ENCODE measurements at places on chromosomes 13 and 19. TPM values are rescaled to one million over a fixed set of nuclear protein-coding genes. Genes with fewer than 3 reads are reported as not detected.

DNA sequence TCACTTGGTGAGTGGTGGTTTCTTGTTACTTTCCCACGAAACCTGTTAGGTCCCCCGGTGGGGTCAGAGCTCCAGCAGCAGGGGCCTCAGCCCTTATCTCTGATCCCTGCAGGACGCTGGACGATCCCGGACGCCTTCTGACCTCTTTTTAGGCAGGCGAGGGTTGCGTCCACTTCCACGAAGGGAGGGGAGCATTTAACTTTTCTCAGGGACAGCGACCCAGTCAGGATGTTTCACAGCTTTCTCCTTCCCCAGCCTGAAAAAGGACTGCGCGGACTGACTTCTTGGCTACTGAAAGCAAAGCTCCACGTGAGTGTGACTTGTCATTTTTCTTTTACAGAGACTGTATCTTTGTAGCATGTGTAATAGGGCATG is 692 bp downstream of the ZNF234 start:
- H3K4me3 ChIP-seq = peak overlapping the region; percentile 92
- H3K4me1 ChIP-seq = peaks cover 15% of the 10 kb centered on the region
- DNase-seq = peak; percentile 69
- H3K36me3 ChIP-seq = peaks cover 35% of the 10 kb centered on the region
- H3K27me3 ChIP-seq = no peaks in the 10 kb centered on the region

GRCh38 chr19:1855040-1855827 is 7.0 kb upstream of the REXO1 start:
- peaks cover 10% of the 10 kb centered on the region for H3K36me3 ChIP-seq
- peaks cover 35% of the 10 kb centered on the region for H3K4me1 ChIP-seq
- H3K27ac ChIP-seq = peak overlapping the region; percentile 89
- H3K4me3 ChIP-seq = peak overlapping the region; percentile 84

DNA sequence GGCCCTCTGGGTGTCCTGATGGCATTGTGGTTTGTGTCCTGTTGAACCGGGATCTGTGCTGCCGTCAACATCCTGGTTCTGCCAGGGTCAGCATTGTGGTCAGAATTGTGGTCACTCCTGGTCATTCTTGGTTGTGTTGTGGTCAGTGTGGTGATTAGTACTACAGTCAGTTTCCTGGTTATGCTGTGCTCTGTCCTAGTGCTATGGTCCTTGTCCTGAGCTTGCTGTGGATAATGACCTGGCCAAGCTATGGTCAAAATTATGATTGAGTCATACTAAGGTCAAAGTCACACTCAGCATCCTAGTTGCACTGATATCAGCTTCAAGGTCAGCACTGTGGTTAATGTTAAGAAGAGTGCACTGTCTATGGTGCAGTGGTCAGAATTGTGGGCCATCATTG is 4.5 kb upstream of the OLFM2 start:
- H3K27ac ChIP-seq = no peak overlapping the region
- no peak for DNase-seq
- no peak overlapping the region for H3K4me3 ChIP-seq
- H3K4me1 ChIP-seq = peaks cover 6% of the 10 kb centered on the region
- H3K36me3 ChIP-seq = no peaks in the 10 kb centered on the region
- H3K27me3 ChIP-seq = peaks cover 28% of the 10 kb centered on the region

DNA sequence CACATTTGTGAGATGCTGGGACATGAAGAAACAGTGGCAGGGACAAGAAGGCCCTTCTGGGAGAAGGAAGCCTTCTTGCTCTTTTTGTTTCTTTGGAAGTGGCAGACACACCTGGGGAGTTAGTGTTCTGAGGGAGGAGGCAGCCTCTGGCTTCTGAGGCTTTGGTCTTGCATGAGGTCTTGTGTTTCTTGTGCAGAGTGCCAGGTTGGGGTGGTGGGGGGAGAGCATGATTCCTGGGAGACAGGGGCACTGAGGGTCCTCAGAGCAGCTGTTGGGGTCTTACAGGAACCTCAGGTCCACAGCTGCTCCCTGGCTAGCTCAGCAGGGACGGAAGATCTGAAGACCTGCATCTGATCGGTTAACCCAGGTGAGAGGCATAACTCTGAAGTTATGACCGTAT is 167.5 kb upstream of the ZNF536 start:
- no peak overlapping the region for H3K4me3 ChIP-seq
- H3K36me3 ChIP-seq = no peaks in the 10 kb centered on the region
- peak; percentile 32 for DNase-seq
- H3K4me1 ChIP-seq = no peaks in the 10 kb centered on the region
- peaks cover 3% of the 10 kb centered on the region for H3K27me3 ChIP-seq
- no peak overlapping the region for H3K27ac ChIP-seq

DNA sequence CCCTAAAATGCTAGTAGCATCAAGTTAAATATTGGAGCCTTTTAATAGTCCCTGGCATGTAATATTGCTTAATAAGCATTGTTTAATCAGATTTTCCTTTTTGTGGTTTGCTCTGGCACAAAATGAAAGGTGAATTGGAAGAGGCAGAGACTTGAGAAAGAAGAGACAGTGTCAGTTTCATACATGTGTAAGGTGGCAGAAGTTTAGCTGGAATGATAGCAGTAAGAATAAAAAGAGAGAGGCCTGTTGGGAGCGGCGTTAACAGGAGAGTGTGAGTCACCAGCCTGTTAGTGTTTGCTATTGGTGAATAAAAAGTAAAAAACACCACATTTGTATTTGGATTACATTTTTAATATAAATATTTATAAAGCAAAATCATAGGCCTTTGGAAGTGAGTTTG is 145.3 kb downstream of the PDS5B start:
- H3K36me3 ChIP-seq = peaks cover 36% of the 10 kb centered on the region
- DNase-seq = no peak
- peaks cover 29% of the 10 kb centered on the region for H3K4me1 ChIP-seq

GRCh38 chr19:8831832-8832131 is 322 bp downstream of the ZNF558 start:
- H3K27me3 ChIP-seq = peaks cover 2% of the 10 kb centered on the region
- peaks cover 15% of the 10 kb centered on the region for H3K4me1 ChIP-seq
- no peak for DNase-seq
- H3K36me3 ChIP-seq = peaks cover 22% of the 10 kb centered on the region
- H3K4me3 ChIP-seq = peak overlapping the region; percentile 90

DNA sequence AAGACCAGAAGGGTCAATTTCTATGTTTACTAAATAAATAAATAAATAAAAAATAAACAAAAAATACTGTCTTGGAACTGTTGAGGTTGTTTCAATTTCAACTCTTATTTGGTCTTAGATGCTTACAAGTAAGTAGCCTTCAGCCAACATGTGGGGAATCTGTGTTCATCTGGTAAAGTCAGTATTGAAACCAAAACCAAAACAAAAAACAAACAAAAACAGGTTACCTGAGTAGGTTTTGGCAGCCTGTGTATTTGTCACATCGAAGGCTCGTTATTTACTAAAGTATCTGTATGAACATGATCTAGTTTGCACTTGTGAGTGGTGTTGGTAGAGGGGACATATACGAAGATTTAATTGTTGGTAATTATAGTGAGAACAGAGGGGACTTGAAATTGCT is 471.5 kb downstream of the SLITRK5 start:
- no peak overlapping the region for H3K27ac ChIP-seq
- no peaks in the 10 kb centered on the region for H3K36me3 ChIP-seq
- no peaks in the 10 kb centered on the region for H3K27me3 ChIP-seq
- H3K4me1 ChIP-seq = no peaks in the 10 kb centered on the region

DNA sequence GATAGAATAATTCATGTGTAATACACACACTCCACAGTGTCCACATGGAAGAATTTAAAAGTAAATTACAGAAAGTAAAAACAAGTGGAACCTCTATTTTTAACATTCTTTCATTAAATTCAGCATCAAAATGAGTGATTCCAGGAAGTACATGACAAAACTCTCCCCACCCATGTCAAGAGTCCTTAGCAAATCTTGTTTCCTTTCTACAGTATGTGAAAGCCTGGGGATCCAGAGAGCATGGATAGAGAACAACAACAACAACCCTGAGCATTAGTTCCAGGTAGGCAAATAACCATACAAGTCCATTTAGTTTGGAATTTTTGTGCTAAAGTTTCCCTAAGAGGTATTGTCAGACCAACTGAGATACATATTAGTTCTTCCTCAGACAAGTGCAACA is 267.9 kb downstream of the ENOX1 start:
- H3K4me3 ChIP-seq = no peak overlapping the region
- no peaks in the 10 kb centered on the region for H3K4me1 ChIP-seq
- H3K36me3 ChIP-seq = no peaks in the 10 kb centered on the region
- no peak overlapping the region for H3K27ac ChIP-seq
- H3K27me3 ChIP-seq = peaks cover 2% of the 10 kb centered on the region
- DNase-seq = no peak

DNA sequence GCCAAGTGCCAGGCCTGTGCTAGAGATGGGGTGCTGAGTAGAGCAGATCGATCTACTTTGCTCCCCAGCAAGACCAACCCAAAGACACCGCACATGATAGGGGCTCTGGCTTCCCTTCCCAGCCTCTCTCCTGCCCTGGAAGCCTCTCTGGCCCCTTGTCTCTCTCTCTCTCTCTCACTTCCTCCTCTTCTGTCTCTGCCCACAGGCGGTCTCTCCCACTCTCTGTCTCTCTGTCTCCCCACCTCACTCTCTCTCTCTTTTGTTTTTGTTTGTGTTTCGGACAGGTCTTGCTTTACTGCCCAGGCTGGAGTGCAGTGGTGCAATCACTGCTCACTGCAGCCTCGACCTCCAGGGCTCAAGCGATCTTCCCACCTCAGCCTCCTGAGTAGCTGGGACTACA is 1.3 kb downstream of the SELENOV start:
- H3K4me1 ChIP-seq = peaks cover 9% of the 10 kb centered on the region
- peaks cover 53% of the 10 kb centered on the region for H3K27me3 ChIP-seq
- DNase-seq = no peak
- no peak overlapping the region for H3K27ac ChIP-seq
- peaks cover 2% of the 10 kb centered on the region for H3K36me3 ChIP-seq
- peak overlapping the region; percentile 46 for H3K4me3 ChIP-seq

DNA sequence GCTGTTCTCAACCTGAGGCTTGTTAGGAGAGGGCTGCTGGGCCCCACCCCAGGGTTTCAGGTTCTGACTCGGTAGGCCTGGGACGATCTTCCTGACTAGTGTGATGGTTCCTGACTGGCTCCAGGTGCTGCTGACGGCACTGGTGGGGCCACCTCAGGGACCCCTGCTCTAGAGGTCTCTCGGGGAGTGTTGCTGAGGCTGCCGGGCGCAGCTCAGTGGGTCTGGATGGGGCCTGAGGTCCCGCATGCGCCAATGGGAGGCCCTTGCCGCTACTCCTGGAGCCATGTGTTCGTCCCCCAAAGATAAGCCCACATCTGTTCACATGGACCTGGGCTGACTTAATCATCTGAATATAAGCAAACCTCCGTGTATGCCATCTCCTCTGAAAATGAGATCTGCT is 133.0 kb downstream of the ATP11A start:
- no peak overlapping the region for H3K4me3 ChIP-seq
- DNase-seq = no peak
- H3K4me1 ChIP-seq = no peaks in the 10 kb centered on the region

GRCh38 chr13:23817830-23818229 is 71.4 kb downstream of the MIPEP start:
- H3K4me3 ChIP-seq = no peak overlapping the region
- H3K36me3 ChIP-seq = peaks cover under 1% of the 10 kb centered on the region
- H3K27ac ChIP-seq = no peak overlapping the region
- DNase-seq = no peak
- no peaks in the 10 kb centered on the region for H3K4me1 ChIP-seq

- H3K36me3 ChIP-seq = no peaks in the 10 kb centered on the region
- H3K27me3 ChIP-seq = no peaks in the 10 kb centered on the region
- no peak for DNase-seq
- no peak overlapping the region for H3K4me3 ChIP-seq
- no peak overlapping the region for H3K27ac ChIP-seq
- H3K4me1 ChIP-seq = peaks cover 12% of the 10 kb centered on the region
Observed at GRCh38 chr13:35136585-35136984, 194.5 kb downstream of the NBEA start.

DNA sequence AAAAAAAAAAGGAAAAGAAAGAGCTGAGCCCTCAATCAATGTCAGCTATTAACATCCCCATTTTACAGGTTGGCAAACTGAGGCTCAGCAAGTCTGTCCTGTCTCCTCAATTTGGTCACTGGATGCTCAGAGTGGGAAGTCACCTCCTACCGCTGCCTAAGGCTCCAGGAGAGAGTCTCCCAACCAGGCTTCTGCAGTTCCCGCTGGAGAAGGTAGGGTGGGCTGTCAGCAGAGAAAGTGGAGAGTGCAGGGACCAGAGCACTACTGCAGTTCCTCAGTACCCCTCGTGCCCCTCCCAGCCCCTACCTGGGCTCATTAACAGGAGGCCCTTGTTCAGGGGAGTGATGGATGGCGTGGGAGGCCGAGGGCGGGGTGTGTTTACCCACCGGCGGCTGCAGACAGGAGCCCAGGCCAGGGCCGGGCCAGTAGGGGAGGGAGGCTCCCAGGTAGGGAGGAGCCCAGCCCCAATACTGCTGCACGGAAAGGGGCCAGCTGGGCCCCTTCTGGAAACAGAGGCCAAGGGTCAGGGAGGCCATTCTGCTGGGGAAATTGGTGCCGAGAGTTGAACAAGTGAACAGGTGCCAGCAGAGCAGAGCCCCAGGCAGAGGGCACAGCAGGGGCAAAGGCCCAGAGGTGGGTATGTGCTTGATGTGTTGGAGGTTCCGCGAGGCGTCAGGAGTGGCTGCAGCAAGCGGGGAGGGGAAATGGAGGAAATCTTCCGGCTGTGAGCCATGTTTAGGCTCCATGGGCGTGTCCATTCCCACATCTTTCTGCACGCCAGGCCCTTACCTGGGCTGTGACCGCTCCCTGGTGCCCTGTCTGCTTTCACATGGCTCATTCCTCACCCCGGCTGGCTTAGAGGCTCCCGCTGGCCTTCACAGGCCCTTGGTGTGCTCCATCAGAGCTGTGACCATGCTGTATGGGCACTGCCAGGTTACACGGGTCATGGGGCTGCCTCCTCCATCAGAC is 7.6 kb upstream of the COMP start:
- H3K27ac ChIP-seq = no peak overlapping the region
- no peaks in the 10 kb centered on the region for H3K4me1 ChIP-seq
- DNase-seq = no peak
- no peaks in the 10 kb centered on the region for H3K36me3 ChIP-seq

DNA sequence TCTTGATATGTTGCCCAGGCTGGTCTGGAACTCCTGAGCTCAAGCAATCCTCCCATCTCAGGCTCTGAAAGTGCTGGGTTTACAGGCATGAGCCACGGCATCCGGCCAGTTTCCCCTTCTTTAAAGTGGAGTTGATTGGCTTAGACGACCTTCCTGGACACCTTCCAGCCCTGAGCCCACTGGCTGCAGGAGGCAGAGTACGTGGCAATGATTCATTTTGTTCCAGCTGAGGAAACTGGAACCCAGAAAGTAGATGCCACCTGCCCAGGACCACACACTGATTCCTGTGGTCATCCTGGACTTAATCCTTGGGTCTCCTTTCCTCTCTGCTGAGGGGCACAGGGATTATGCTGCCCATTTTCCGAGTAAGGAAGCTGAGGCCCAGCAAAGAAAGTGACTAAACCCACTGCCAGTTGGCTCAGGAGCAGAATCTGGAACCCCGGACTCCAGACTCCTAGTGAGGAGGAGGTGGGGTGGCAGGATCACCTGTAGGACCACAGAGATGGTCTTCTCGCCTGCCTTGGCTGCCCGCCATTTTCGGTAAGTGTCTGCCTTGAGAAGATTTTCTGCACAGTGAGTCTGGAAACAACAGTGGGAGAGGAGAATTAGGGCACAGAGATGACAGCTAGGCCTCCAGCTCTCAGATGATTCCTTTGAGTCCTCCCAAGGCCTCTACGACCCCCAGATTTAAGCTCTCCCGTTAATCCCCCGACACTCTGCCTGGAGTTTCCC is 737 bp downstream of the XRCC1 start:
- H3K4me1 ChIP-seq = peaks cover 23% of the 10 kb centered on the region

The SIGLEC10 gene
- 2.3 TPM for total RNA-seq

The FBXO27 gene
- 0.17 TPM for total RNA-seq

The FPR1 gene
- not detected for total RNA-seq

The LPAR6 gene
- total RNA-seq = 3.9 TPM

The CYP2A13 gene
- total RNA-seq = not detected

The METTL21C gene
- total RNA-seq = not detected

The AZU1 gene
- total RNA-seq = not detected

The CPB2 gene
- total RNA-seq = not detected

All from activated CD4-positive, alpha-beta T cell treated with anti-CD3 and anti-CD28 coated beads, Interleukin-2, amount 10 ng/mL, durations not matched to agents 24 days and 14 days (primary cell).